Amniotic epithelial cell (primary cell): ENCODE measurements at places on chromosomes 7 and 10.

GRCh38 chr10:95220539-95220938, 26.5 kb downstream of the ACSM6 start:
- no peak for DNase-seq

- no peak for DNase-seq
Observed at GRCh38 chr7:73817121-73817520, 13.7 kb upstream of the CLDN4 start.

- no peak for DNase-seq
Observed at GRCh38 chr7:96629884-96630283, 79.8 kb downstream of the SEM1 start.

DNA sequence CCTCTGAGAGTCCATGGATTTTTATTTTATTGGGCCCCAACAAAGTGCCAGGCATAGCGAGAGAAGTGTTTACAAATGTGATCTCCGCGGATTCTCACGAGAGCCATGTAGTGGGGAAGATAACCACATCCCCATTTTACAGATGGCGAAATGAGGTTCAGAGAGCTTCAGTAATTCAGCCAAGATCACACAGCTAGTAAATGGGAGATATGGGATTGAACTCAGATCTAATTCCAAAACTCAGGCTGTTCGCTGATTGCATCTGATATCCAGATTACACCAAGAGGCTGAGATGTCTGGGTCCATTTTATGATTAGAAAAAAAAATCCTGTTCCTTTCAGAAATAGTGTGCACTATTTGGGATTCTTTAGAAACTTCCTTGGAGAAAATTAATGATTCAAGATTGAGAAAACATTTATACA, 1.3 kb downstream of the FAS start:
- DNase-seq, result no peak

DNA sequence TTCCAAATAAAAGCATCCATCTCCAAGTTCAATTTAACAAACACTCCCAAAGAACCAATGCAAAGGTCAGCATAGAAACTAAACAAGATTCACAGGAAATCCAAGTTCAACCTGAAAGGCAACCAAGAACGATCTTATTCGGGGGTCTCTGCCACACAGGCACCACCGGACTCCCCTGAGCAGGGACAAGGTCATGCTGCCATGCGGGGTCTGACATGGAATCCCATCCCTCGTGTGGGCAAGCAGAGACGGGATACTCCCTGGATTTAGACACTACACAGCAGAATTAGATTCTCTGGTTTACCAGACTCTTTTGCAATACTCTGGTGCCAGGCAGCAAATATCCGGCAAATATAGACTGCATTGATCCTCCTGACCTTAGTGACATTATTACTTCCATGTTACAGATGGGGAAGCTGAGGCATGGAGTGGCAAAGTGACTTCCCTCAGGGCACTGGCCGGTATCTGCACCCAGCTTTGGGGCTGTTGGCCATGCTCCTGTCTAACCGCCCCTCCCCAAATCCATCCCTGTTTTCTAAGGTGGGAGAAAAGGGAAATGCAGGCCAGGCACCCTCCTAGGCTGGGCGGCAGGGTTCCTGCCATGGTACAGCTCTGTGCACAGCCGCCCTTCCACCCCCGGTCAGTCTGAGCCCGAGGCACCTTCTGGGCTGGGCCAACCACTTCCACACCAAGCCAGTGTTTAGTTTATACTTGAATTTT, 111.8 kb downstream of the VIPR2 start:
- DNase-seq, result no peak

- no peak for DNase-seq
Observed at GRCh38 chr10:52571018-52571417, 201.6 kb downstream of the MBL2 start.

DNA sequence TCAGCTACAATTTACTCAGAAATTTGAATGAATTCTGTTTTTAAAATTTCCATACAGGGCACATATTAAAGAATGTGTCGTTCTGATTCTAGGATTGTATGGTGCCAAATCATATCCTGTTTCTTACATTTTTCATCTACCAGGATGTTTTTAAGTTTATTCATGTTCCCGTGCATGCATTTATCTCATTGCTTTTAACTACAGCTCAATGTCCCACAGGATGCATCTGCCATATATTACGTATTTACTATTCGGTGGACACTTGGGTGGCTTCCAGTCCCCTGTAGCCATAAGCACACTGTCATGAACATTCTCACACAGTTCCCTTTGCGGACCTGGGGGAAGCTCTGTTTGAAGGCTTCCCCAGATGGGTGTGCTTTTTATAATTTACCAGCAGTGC, 122.3 kb downstream of the CCDC71L start:
- no peak for DNase-seq

DNA sequence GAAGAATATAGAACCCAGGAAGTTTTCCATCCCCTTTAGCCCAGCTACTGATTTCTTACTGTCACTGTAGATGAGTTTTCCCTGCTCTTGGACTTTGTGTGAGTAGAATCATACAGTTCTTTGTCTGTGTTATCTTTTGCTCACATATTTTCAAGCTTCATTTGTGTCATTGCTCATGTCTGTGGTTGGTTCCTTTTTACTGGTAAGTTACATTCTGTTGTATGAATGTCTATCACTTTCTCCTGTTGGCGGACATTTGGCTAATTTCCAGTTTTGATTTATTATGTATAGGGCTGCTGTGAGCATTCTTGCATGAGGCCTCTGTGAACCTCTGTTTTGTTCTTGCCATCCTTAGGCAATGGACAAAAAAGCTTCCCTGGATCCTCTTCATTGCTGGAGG, 5.3 kb downstream of the GLRX3 start:
- DNase-seq, result peak; percentile 74

DNA sequence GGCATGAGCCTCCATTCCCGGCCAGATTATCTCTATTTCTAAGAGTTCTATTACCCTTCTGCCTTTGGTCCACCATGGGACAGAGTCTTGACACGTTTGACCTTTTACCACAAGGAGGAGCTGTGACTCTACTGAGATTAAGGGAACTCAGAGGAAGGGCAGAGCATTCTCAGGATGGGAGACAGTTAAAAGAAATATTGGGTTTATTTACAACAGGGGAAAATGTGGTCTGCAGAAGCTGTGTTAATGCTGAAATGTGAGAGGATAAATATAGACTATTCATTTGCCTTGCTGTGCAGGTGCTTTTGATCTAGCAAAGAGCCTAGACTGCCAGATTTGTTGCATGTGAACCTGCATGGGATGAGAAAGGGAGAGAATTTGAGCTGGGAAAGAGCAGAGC, 45.8 kb upstream of the PRSS58 start:
- no peak for DNase-seq

- DNase-seq, result no peak
Observed at GRCh38 chr7:9681284-9681683, 1247.9 kb downstream of the NXPH1 start.

DNA sequence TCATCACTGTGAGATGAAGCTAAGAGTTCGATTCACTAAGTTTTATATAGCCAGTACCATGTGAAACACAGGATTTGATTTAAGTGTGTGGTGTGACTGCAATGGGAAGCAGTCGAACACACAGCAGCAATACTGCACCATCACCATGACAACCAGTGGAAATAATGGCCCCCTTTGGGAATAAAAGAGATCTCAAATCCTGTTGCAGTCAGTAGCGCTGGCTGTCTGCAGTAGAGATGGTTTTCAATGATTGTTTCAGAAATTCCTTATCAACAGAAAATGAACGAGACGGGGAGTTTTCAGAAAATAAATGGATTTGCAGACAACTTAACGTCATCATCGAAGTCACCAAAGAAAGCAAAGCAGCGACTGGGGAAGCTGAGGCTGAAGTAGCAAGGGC, 91.0 kb downstream of the PTPRE start:
- DNase-seq, result no peak

GRCh38 chr7:42432644-42433043, 195.6 kb upstream of the GLI3 start:
- DNase-seq, result no peak

DNA sequence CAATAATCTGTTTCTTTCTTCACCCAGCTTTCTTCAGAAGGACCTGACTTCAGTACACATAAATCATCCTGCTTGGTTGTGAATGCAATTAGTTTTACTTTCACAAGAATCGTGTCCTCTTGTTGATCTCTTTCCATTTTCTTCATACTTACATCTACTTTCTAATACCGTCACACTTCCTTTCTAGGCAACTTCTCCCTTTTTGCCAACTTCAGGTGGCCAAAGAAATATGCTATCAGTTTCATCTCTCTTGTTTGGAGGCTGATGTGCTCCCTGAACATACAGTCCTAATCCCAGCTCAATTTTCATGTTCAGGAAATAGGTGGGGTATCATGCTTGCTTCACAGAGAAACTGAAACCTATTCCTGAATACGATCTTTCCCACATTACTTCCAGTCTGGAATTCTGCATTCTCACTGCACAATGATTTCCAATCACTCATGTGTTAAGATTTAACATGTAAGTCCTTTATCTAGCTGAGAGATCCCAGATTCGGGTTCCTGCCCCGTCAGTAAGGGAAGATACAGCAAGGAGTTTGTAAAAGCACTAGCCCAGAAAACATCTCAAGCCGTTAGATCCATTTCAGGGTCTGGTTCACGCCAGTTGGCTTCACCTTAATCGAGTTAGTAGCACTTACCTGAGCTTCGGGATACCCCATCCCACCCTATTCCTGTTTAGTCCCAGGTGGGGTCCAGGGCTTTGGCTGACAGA, 994 bp downstream of the SLC25A28 start:
- peak; percentile 37 for DNase-seq

- no peak for DNase-seq
Observed at GRCh38 chr10:5683065-5683464, 1.6 kb upstream of the TASOR2 start.

- peak; percentile 29 for DNase-seq
Observed at GRCh38 chr7:46651561-46652088, 730.6 kb upstream of the IGFBP3 start.

DNA sequence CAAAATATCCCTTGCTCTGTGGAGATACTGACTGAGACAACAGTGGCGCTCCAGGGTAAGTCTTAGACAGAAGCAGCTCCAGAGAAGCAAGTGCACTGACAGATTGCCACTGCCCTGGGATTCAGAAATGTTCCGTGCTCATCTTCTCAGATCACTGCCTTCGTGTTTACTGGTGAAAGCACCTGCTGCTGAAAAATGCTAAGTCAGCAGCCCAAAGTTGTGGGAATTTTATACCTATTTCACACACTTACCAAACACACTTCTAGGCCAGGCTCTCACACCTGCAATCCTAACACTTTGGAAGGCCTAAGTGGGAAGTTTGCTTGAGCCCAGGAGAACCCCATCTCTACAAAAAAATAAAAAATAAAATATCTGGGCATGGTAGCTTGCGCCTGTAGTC, 63.2 kb upstream of the DLX6 start:
- no peak for DNase-seq

DNA sequence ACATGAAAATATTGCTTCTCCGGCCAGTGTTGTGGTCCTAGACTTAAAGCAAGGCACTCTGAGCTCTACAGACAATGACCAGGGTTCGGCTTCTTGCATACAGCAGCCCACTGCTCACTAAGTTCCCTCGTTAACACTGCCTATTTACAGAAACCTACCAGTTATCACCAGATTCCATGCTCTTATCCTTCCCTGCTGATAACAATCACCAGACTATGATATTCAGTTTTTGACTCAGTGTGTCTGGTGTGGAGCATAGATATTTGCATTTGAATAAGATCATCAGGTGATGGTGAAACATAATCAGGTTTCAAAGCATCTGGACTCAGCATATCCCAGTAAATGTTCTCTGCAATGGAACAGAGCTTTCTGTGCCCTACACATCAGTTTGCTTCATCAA, 182.3 kb downstream of the SNX13 start:
- DNase-seq, result no peak

- DNase-seq, result no peak
Observed at GRCh38 chr10:45006276-45007030, 5.7 kb downstream of the ZNF22 start.

DNA sequence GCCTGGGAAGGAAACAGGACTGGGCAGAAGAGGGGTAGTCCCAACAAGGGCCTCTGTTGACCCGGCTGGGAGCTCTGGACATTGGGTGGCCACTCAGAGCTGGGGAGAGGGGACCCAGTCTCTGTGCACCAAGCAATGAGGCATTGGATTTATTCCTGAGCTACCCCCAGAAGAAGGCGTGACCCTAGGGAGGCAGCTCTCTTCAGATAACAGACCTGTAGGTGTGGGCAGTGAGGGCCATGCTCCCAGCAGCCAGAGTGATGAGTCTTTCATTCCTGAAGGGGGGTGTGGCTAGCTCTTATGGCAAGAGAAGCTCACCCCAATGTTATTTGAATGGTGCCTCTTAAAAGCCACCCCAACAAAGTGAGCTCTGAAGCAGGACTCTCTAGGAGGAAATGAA, 20.4 kb downstream of the TEX36 start:
- no peak for DNase-seq

- peak; percentile 8 for DNase-seq
Observed at GRCh38 chr10:19421674-19422073, 373.1 kb downstream of the MALRD1 start.

GRCh38 chr10:66822801-66823200, 103.0 kb upstream of the LRRTM3 start:
- DNase-seq, result no peak

- no peak for DNase-seq
Observed at GRCh38 chr10:116704926-116705325, 37.4 kb downstream of the HSPA12A start.

DNA sequence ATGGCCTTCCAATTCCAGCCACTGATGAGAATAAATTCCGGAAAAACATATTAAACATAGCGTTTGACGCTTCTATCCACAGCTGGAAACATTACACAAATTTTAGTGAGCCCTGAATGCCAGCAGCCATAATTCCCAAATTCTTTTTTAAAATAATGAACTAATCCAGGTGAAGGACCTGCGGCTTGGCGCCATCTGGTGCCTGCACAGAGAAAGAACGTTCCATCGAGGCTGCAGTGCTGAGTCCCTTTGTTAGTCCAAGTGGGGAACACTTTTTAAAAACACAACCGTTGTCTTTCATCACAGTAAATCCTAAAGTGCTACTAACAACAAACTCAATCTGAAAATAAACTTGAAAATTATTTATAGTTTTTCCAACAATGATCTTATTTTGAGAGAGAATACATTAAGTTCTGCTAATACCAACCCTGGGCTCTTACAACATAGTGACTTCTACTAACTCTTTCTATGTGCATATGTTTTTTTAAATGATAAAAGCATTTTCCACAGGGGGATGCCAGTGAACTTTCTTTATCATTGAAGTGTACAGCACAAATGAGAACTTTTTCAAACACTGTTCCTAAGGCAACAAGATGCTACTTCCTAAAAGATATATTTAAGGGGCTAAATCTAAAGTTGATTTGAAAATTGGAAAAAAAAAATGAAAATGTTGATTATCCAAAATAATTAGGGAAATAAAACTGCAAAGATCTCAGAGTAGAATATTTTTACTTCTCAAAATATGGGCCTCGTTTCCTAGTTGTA, 166.9 kb upstream of the RNF32 start:
- no peak for DNase-seq

GRCh38 chr7:149773446-149774236, at the start of gene ZNF467:
TSS of gene ZNF467 (minus strand) at chr7:149773588. CDS start at chr7:149771032, 2,556 bp downstream.
- DNase-seq, result peak; percentile 69

DNA sequence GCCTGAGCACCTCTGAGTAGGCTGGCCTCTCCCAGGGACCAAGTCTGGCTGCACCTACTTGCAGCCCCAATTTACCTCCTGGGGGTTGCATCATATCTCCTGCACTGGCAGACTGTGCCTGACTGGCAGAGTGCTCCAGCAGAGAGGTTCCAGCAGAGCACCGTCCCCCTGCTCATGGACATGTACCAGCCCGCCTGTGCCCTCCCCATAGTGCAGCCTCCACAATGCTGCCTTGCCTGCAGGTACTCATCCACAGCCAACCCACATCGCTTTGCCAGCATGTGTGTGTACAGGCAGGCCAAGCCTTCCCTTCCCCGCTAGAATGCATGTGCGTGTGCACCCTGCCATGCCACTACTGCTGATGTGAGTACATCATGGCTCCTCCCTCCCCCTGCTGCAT, 105.5 kb upstream of the NPSR1 start:
- DNase-seq, result no peak

GRCh38 chr7:79453558-79454360, at the start of gene MAGI2:
TSS of gene MAGI2 (minus strand) at chr7:79453667. CDS start at chr7:79453320, 347 bp downstream.
- DNase-seq, result peak; percentile 91
